Endothelial cell of umbilical vein (primary cell): ENCODE measurements at places on chromosomes 12 and 14.

- H3K4me3 ChIP-seq: no peak overlapping the region
- H3K4me1 ChIP-seq: peaks cover 28% of the 10 kb centered on the region
- DNase-seq: peak; percentile 38
- H3K27me3 ChIP-seq: no peaks in the 10 kb centered on the region
- peaks cover 3% of the 10 kb centered on the region for H3K36me3 ChIP-seq
Observed at GRCh38 chr14:99745307-99745951, 47.8 kb upstream of the EML1 start.

GRCh38 chr12:8077207-8077606 lies 4.9 kb upstream of the NECAP1 start:
- H3K27ac ChIP-seq: no peak overlapping the region
- H3K4me1 ChIP-seq: peaks cover 14% of the 10 kb centered on the region
- peak; percentile 74 for DNase-seq

DNA sequence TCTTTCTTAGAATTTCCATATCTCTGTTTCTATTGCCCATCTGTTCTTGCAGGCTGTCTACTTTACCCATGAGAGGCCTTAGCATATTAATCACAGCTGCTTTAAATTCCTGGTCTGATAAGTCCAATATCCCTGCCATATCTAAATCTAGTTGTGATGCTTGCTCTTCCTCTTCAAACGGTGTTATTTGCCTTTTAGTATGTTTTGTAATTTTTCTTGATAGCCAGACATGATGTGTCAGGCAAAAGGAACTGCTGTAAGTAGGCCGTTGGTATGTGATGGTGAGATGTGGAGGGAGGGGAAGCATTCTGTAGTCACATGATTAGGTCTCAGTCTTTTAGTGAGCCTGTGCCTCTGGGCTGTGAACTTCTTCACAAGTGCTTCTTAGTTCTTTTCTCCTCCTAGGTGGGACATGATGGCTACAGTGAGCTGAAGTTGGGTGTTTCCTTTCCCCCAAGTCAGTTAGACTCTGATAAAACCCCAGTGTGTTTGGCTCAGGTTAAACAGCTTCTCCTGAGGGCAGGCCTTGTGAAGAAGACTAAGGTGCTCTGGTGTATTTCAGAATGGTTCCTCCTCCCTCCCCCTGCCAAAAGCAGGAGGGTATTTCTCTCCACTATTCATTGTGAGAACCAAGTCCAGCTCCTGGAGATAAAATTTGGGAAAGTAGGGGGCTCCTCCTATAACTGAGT lies 195.9 kb upstream of the PARP11 start:
- no peak overlapping the region for H3K27ac ChIP-seq
- no peaks in the 10 kb centered on the region for H3K36me3 ChIP-seq
- H3K4me1 ChIP-seq: no peaks in the 10 kb centered on the region
- DNase-seq: no peak

- peaks cover 25% of the 10 kb centered on the region for H3K4me1 ChIP-seq
- peaks cover 98% of the 10 kb centered on the region for H3K27me3 ChIP-seq
- no peaks in the 10 kb centered on the region for H3K36me3 ChIP-seq
- DNase-seq: peak; percentile 83
- no peak within 1 kb of the TSS for H3K27ac ChIP-seq
- peak within 1 kb of the TSS; percentile 15 for H3K4me3 ChIP-seq
Observed at GRCh38 chr14:60648934-60649874, at the start of gene SIX1. SIX1 (minus strand) TSS chr14:60649477; CDS start chr14:60649189, 288 bp downstream.

GRCh38 chr12:70467918-70468733 lies 102.0 kb downstream of the KCNMB4 start:
- no peak overlapping the region for H3K27ac ChIP-seq
- no peaks in the 10 kb centered on the region for H3K27me3 ChIP-seq
- no peak for DNase-seq
- no peak overlapping the region for H3K4me3 ChIP-seq
- H3K36me3 ChIP-seq: no peaks in the 10 kb centered on the region
- no peaks in the 10 kb centered on the region for H3K4me1 ChIP-seq

DNA sequence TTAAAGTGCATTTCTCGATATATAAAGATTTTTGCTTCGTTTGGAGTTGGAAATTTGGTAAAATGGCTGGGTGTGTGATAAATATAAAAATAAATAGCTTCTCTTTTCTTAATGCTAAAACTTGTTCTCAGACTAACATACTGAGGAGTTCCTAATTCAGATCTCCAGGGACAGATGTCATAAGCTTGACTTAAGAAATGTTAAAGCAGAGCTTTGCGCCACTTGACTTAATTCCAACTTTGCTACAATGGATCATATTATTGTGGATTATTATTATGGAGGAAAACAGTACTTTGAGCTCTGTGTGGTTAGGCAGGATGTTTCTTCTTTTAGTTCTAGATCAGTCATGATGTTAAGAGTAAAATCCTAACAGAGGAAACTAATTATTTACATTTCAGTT lies 33.8 kb downstream of the GNG2 start:
- H3K4me3 ChIP-seq: no peak overlapping the region
- H3K27me3 ChIP-seq: peaks cover 13% of the 10 kb centered on the region
- H3K4me1 ChIP-seq: no peaks in the 10 kb centered on the region
- no peak overlapping the region for H3K27ac ChIP-seq

- H3K36me3 ChIP-seq: peaks cover 8% of the 10 kb centered on the region
- peaks cover 13% of the 10 kb centered on the region for H3K4me1 ChIP-seq
- DNase-seq: peak; percentile 67
- H3K27me3 ChIP-seq: no peaks in the 10 kb centered on the region
- no peak overlapping the region for H3K4me3 ChIP-seq
- no peak overlapping the region for H3K27ac ChIP-seq
Observed at GRCh38 chr12:120583478-120584030, 2.4 kb upstream of the POP5 start.

DNA sequence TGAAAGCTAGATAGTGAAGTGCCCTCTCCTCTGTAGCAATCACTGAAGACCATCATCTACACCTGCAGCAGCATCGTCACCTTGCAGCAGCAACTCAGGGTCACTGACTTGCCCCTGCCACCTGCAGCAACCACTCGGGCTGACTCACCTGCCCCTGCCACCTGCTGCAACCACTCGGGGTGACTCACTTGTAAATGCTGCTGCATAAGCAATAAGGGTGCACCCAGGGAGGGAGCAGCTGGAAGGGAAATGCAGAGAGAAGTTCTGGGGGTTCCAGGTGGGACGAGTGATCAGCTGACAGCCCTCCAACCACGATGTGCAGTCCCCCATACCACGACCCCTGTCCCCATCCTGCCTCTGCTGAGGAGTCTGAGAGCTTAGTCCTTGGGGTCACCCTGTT lies 357.1 kb upstream of the SFSWAP start:
- H3K4me1 ChIP-seq: no peaks in the 10 kb centered on the region
- H3K27me3 ChIP-seq: no peaks in the 10 kb centered on the region
- H3K27ac ChIP-seq: no peak overlapping the region
- H3K36me3 ChIP-seq: no peaks in the 10 kb centered on the region
- H3K4me3 ChIP-seq: no peak overlapping the region
- no peak for DNase-seq

DNA sequence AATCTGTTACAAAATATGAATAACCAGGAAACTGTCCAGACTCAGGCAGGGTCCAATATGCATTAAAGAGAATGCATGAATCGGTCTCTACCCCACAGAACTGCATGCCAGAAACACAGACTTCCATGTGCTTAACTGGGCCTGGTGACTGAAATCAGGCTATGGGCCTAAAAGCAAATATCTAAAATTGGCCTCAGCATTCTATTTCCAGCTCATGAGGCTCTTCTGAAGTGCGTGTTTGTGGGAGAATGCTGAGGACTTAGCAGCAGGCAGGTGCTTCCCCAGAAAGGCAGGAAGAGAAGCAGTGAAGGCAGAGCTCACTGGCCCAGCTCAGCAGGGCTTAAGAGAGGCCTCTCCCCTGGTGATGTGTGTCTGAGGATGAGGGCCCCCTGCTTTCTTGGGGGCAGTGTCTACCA lies 48.5 kb downstream of the ADGRD1 start:
- H3K36me3 ChIP-seq: no peaks in the 10 kb centered on the region
- no peak overlapping the region for H3K4me3 ChIP-seq
- H3K27me3 ChIP-seq: no peaks in the 10 kb centered on the region

DNA sequence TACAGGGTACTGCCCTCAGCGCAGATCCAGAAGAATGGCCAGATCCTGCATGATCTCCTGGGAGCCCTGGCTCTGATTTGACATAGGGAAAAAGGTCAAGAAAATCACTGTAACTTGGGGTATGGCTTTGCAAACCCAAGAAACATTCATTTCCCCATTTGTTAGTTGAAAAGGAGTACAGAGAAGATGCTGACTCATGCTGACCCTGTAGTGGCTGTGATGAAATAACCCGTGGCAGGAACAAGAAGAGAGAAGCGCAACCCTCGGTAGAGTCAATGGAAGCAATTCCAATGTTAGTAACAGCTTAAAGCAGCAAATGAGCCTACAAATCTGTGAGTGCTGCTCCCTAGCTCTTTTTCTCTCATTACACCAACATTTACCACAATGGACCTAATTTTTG lies 281.6 kb upstream of the NPAS3 start:
- no peaks in the 10 kb centered on the region for H3K4me1 ChIP-seq
- no peak overlapping the region for H3K4me3 ChIP-seq
- H3K27me3 ChIP-seq: no peaks in the 10 kb centered on the region
- H3K36me3 ChIP-seq: no peaks in the 10 kb centered on the region
- H3K27ac ChIP-seq: no peak overlapping the region
